Renal cortex interstitium (tissue), 15 donors: ENCODE measurements at places on chromosomes 5 and 9. TPM values are rescaled to one million over a fixed set of nuclear protein-coding genes. Genes with fewer than 3 reads are reported as not detected.

The PLK2 gene
- 192 TPM for polyA plus RNA-seq

The VCAN gene
- 404 TPM for polyA plus RNA-seq

The TEK gene
- 32.9 TPM for polyA plus RNA-seq

The SPATA9 gene
- polyA plus RNA-seq = 1.4 TPM
